Natural killer cell (primary cell): ENCODE measurements at places on chromosomes 7 and 10.
A peak's percentile ranks its signal among the peaks of the same experiment; 100 is the strongest.

DNA sequence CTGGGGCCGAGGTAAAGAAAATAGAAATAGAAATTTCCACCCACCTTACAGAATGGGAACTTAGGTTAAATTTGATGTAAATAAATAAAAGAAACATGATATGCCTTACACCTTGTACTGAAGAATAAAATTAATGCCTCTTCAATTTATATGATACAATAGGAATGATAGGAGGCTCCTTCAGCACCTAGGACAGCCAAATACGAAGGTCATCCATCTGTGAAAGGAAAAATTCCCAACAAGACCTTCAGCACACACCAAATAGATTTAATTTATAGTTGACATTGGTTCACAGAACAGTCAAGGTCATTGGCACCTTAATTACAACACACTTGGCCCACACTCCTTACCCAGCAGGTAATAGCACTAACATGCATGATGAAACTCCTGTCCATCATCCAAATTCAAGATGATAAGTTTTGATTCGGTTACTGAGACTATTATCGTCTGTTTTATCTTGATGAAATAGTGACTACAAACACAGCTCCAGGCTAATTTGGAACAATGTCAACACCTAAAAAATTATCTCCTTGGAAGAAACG lies 250.9 kb downstream of the SNX13 start:
- no peaks in the 10 kb centered on the region for H3K27me3 ChIP-seq
- DNase-seq, result no peak

DNA sequence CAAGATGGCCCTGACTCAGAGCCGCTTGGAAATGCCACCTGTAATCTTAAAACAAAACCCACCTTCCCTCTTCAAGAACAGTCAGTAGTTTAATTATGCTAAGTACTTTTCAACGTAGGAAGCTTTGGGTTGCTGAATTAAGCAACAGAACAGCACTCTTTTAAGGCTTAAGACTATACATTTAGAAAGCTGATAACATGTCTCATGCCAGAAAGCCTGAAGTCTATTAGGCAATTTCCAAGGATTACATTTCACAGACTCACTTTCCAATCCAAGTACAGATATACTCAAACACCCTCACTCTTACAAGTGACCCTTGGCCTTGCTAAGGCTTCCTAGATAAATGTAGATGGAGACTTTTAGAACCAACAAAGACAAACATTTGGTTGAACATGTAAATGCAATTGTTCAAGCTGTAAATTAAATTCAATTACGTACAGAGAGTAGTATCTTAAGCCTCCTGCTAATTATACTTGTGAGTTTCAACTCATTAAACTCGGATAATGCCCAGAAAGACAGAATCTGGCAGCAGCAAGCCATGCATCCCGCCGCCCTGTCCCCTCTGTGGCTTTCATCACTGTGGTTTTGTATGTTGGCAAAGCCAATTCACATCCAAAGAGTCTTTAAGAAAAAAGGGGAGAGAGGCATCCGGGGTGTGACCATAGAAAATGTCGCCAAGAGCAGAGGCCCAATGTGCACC lies 283.1 kb upstream of the NRP1 start:
- no peaks in the 10 kb centered on the region for H3K4me1 ChIP-seq
- H3K27ac ChIP-seq, result no peak overlapping the region
- DNase-seq, result no peak
- H3K27me3 ChIP-seq, result no peaks in the 10 kb centered on the region
- H3K4me3 ChIP-seq, result no peak overlapping the region
- no peaks in the 10 kb centered on the region for H3K36me3 ChIP-seq

DNA sequence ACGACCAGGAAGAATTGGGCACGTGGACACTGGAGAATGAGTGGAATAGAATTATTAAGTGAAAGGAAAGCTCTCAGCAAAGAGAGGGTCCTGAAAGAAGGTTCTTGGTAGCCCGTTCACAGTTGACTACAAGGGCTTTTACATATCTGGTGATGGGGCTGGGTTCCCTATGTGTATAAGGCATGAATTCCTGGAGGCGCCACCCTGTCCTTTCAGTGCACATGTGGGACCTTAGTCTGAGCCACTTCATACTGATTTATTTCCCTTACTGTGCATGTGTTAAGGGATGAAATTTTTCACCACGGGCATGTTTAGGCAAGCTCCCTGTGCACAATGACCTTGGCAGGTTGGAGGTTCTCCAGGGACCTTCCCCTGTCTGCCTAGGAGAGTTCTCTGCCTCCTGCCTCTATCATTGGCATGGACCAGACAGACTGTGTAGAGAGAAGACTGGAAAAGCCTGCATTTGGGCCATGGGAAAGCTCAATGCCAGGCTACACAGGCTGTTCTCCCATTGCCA lies 145.9 kb upstream of the ITGB1 start:
- peaks cover 7% of the 10 kb centered on the region for H3K4me1 ChIP-seq
- no peak overlapping the region for H3K27ac ChIP-seq

DNA sequence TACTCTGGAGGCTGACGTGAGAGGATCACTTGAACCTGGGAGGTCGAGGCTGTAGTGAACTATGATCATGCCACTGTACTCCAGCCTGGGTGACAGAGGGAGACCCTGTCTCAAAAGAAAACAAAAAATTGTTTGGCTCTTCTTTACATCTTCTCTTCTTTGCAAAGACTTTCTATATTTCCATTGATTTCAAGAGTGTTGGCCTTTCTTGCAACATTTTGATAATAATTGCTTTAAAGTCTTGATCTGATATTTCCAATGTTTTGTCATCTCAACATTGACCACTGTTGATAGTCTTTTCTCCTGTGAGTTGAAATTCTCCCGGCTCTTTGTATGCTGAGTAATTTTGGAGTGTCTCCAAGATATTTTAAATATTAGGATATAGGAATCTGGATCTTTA lies 17.8 kb upstream of the CLDN4 start:
- no peaks in the 10 kb centered on the region for H3K36me3 ChIP-seq
- no peak for DNase-seq
- H3K27ac ChIP-seq, result no peak overlapping the region
- H3K4me3 ChIP-seq, result no peak overlapping the region
- no peaks in the 10 kb centered on the region for H3K27me3 ChIP-seq
- no peaks in the 10 kb centered on the region for H3K4me1 ChIP-seq

- H3K36me3 ChIP-seq, result no peaks in the 10 kb centered on the region
- H3K4me1 ChIP-seq, result peaks cover 2% of the 10 kb centered on the region
- H3K4me3 ChIP-seq, result no peak overlapping the region
- peaks cover 2% of the 10 kb centered on the region for H3K27me3 ChIP-seq
- no peak for DNase-seq
- H3K27ac ChIP-seq, result no peak overlapping the region
Observed at GRCh38 chr10:43355749-43356371, 15.6 kb upstream of the FXYD4 start.

GRCh38 chr7:151246102-151246850 lies 2.2 kb downstream of the SMARCD3 start:
- DNase-seq, result peak; percentile 26
- no peak overlapping the region for H3K4me3 ChIP-seq
- no peaks in the 10 kb centered on the region for H3K36me3 ChIP-seq
- peaks cover 57% of the 10 kb centered on the region for H3K4me1 ChIP-seq

GRCh38 chr10:114291516-114291915 lies 52.5 kb downstream of the VWA2 start:
- H3K4me3 ChIP-seq, result no peak overlapping the region
- H3K27ac ChIP-seq, result no peak overlapping the region
- H3K27me3 ChIP-seq, result no peaks in the 10 kb centered on the region
- H3K4me1 ChIP-seq, result no peaks in the 10 kb centered on the region
- H3K36me3 ChIP-seq, result no peaks in the 10 kb centered on the region

DNA sequence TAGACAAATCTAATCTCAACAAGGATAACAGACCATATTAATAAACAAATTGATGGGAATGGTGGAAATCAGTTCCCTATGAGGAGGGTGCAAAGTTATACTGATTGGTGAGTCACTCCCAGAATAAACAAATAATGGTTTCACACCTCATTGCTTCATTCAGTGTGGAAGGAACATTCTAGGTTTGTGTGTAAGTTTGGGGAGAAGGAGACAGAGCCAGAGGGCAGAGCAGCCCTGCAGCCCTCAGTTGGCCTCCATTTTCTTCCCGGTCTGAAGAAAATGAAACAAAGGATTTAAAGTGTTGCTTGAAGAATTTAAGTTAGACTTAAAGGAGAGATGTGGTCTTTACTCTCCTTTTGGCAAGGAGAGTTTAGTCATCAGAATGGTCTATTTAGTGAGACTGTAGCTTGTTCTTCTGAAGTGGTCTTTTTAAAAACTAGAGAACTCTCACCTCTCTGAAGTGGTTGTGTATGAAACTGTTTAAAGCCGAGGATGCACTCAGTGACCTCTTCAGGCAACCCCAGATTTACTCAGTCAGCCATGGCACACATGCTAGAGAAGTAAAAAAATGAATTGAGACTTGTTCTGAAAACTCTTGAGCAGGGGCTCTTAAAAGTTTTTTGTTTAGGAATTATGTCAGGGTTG lies 27.2 kb downstream of the IKZF1 start:
- DNase-seq, result peak; percentile 82
- H3K4me1 ChIP-seq, result peaks cover 76% of the 10 kb centered on the region
- peaks cover 42% of the 10 kb centered on the region for H3K36me3 ChIP-seq
- H3K4me3 ChIP-seq, result no peak overlapping the region
- H3K27me3 ChIP-seq, result no peaks in the 10 kb centered on the region

DNA sequence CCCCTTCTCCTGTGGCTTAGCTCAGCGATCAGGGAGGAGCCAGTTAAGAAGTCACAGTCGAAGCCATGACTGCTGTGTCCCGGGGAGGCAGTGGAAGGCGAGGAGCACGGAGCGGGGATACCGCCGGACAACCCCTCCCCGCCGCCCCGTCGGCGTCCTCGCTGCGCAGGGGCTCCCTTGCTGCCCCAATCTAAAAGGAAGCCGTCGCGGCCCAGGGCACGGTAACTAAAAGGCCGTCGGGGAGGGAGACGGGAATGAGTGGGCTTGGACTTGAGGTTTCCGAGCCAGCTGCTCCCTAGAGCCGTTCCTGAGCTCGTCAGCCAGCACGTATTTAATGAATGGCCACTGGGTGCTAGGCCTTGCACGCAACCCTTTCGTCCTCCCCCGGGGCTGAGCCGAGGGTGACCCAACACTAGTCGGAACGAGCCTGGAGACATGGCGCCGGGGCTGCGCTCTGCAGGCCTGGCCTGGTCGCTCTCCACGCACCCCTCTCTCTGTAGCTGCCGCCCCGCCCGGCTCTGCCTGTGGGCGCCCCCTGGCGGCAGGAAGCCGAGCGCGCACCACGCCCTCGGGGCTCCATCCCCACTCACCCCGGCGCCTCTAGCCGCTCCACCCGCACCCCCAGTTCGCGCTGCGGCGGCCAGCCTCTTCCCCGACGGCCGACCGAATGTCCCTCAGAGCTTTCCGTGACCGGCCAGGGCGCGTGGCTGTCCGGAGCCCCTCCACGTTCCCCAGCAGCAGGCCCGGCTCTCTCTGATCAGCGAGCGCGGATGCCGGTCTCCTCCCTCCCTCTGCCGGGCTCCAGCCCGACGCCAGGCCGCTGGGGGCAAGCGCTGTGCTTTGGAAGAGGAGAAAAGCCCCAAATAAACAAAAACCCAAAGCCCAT lies 29.3 kb upstream of the KCNK18 start:
- peak; percentile 22 for DNase-seq
- no peaks in the 10 kb centered on the region for H3K36me3 ChIP-seq
- no peak overlapping the region for H3K27ac ChIP-seq
- peaks cover 79% of the 10 kb centered on the region for H3K27me3 ChIP-seq
- peaks cover 23% of the 10 kb centered on the region for H3K4me1 ChIP-seq

GRCh38 chr10:89679986-89680385 lies 21.4 kb upstream of the KIF20B start:
- DNase-seq, result no peak
- H3K4me3 ChIP-seq, result no peak overlapping the region
- H3K27me3 ChIP-seq, result no peaks in the 10 kb centered on the region
- no peaks in the 10 kb centered on the region for H3K36me3 ChIP-seq

DNA sequence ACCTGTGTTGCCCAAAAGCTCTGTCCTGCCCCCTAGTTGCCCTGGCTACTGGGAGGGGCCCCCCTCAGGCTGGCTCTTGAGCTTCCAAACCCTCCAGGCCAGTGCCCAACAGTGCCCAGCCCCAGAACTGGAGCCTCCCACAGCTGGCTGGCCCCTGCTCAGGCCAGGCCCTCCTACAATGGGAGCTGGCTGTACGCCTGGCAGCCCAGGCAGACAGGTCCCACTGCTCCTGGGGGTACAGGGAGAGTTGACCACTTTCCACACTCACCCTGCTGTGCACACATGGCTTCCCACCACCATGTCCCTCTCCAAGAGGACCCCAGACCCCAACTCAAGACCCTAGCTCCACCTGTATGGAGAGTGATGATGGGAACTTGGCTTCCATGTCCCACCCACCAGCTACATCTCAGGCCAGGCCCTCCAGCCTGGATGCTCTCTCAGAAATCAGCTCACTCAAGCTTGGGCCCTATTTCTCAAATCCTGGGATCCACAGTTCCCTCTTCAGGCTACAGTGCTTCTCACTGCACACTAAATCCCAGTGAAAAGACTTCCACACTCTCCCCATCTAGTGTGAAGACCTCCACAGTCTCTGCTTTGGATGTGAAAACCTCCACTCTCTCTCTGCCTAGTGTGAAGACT lies 92.6 kb downstream of the OAT start:
- H3K4me1 ChIP-seq, result no peaks in the 10 kb centered on the region
- no peaks in the 10 kb centered on the region for H3K27me3 ChIP-seq
- no peak overlapping the region for H3K4me3 ChIP-seq
- no peaks in the 10 kb centered on the region for H3K36me3 ChIP-seq

GRCh38 chr10:89693176-89693575 lies 8.2 kb upstream of the KIF20B start:
- no peak overlapping the region for H3K27ac ChIP-seq
- DNase-seq, result no peak
- H3K4me3 ChIP-seq, result no peak overlapping the region
- no peaks in the 10 kb centered on the region for H3K27me3 ChIP-seq
- no peaks in the 10 kb centered on the region for H3K36me3 ChIP-seq
- H3K4me1 ChIP-seq, result no peaks in the 10 kb centered on the region

- no peaks in the 10 kb centered on the region for H3K4me1 ChIP-seq
- no peak overlapping the region for H3K4me3 ChIP-seq
- H3K36me3 ChIP-seq, result peaks cover 65% of the 10 kb centered on the region
- no peaks in the 10 kb centered on the region for H3K27me3 ChIP-seq
- no peak overlapping the region for H3K27ac ChIP-seq
- DNase-seq, result no peak
Observed at GRCh38 chr10:13328613-13329012, 19.5 kb downstream of the SEPHS1 start.

GRCh38 chr7:112495810-112496462 lies 15.1 kb downstream of the LSMEM1 start:
- H3K4me3 ChIP-seq, result no peak overlapping the region
- H3K4me1 ChIP-seq, result no peaks in the 10 kb centered on the region
- no peak for DNase-seq
- no peak overlapping the region for H3K27ac ChIP-seq
- H3K36me3 ChIP-seq, result no peaks in the 10 kb centered on the region
